Ecto neural progenitor cell (in vitro differentiated cells): ENCODE measurements at places on chromosomes 1 and 21.

- no peak for DNase-seq
Measured at GRCh38 chr1:1253314-1253713, 6.8 kb upstream of the C1QTNF12 start.

DNA sequence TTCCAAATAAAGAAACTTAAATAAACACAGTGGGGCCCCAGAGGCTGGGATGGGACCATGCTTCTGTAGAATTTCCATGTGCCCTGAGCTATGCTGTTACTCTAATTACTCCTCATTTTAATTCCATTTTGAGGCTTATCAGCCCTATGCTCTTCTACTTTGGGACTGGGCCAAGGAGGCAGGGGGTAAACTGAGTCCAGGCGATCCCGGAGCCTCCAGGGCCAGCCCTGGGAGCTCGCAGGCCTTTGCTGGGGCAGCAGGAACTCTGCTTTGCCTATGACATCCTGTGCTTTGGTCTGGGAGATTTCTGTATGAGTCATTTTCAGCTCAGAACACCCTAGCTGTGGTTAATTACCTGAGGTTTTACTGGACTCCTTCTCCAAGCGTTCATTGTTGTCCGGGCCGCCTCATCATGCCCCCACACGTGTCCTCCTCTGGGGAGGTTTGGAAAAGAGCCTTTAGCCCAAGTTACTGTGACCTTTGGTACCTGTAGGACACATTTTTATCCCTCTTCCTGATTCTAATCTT, 95.7 kb downstream of the RHOU start:
- DNase-seq = no peak

- no peak for DNase-seq
Measured at GRCh38 chr1:99481391-99481996, 164.4 kb upstream of the PALMD start.

- DNase-seq = no peak
Measured at GRCh38 chr1:39675220-39675619, 3.3 kb upstream of the NT5C1A start.

- DNase-seq = no peak
Measured at GRCh38 chr1:177940682-177941081, 29.2 kb downstream of the SEC16B start.

DNA sequence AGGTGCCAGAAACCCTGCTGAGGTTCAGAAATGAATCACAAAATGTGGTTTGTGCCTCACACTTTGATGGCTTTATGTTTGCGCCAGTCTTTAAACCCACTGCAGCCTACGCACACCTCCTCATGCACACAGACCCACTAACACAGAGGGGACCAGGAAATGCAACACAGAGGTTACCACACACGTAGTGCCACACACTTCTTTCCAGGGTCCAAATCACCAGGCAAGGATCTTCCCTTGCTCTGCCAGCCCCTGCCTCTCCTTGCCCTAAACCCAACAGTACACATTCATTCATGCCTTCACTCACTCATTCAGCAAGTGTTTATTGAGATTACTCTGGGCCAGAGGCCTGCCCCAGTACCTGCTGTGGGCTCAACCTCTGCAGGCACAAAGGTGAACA, 17.5 kb downstream of the MAB21L3 start:
- no peak for DNase-seq

GRCh38 chr21:46092026-46092764, 5.7 kb upstream of the COL6A2 start:
- DNase-seq = no peak

DNA sequence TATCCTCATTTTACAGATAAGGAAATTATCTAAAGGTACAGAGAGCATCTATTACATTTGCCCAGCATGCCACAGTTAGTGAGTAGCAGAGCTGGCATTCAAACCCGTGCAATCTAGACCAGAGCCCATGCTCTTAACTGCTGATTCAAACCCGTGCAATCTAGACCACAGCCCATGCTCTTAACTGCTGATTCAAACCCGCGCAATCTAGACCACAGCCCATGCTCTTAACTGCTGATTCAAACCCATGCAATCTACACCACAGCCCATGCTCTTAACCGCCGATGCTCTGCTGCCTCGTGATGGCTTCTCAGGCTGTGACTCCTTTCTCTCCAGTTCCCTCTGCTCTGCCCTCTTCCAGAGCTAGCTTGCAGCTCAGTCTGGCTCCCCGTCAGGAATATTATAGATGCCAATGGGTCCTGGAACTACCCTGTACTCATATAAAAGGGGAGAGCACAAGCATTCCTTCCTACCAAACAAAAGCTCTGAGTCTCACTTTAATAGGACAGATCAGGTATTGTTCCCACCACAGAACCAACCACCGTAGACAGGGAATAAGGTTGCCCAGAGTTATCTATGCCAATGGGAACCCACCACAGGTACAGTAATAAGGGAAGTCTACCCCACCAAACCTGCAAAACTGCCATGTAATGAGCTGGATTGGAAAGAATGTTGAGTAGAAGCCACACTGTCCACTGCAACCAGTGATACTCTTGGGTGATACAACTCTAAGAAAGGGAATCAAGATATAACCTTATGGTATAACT, 78.4 kb downstream of the SMYD3 start:
- no peak for DNase-seq

GRCh38 chr1:55617288-55617982, 402.3 kb upstream of the USP24 start:
- no peak for DNase-seq

GRCh38 chr21:42539342-42539741, 25.7 kb downstream of the SLC37A1 start:
- no peak for DNase-seq

DNA sequence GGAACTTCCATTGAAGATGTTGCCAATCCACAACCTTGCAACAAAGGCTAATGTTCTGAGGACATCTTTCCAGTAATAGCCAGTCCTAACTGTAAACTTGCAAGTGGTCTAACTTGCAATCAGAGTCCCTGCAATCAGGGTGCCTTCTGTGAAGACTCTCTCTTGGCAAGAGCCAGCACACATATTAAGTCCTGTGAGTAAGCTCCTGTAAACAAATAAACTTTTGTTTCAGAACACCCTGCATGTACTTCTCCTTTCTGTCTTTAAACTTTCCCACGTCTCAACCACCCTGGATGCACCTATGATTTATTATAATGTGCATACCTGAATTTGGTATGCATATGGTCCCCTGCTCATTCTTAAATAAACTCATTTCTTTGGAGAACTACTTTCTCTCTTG, 9.1 kb downstream of the GBP7 start:
- DNase-seq = no peak

GRCh38 chr1:204980840-204981405, 62.1 kb upstream of the CNTN2 start:
- DNase-seq = no peak

- no peak for DNase-seq
Measured at GRCh38 chr1:7932524-7933138, 8.0 kb downstream of the TNFRSF9 start.

DNA sequence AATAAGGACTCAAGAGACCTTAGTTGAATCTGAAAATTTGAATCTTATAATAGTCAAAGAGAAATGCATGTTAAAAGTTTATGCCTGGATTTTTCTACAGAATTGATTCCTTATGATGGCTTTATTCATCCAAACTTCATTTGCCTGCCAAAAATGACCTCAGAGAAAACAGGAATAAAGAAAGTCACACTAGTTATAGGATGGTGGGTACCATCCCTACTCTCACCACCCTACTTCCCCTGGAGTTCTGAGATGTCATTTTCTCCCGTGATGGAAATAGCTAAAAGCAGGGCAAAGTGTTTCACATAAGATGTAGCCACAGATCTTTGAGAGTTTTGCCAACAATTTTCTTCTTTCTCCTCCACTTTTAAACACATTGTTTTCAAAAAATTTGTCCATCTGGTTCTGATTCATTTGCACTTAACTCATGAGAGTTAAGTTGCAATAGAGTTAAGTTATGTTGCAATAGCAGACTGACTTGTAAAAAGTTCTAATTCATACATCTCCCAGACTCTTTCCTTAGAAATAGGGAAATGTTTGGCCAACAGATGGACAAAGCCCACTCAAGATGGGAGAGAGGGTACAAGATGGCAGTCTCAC, 384.6 kb downstream of the PLPP3 start:
- no peak for DNase-seq

DNA sequence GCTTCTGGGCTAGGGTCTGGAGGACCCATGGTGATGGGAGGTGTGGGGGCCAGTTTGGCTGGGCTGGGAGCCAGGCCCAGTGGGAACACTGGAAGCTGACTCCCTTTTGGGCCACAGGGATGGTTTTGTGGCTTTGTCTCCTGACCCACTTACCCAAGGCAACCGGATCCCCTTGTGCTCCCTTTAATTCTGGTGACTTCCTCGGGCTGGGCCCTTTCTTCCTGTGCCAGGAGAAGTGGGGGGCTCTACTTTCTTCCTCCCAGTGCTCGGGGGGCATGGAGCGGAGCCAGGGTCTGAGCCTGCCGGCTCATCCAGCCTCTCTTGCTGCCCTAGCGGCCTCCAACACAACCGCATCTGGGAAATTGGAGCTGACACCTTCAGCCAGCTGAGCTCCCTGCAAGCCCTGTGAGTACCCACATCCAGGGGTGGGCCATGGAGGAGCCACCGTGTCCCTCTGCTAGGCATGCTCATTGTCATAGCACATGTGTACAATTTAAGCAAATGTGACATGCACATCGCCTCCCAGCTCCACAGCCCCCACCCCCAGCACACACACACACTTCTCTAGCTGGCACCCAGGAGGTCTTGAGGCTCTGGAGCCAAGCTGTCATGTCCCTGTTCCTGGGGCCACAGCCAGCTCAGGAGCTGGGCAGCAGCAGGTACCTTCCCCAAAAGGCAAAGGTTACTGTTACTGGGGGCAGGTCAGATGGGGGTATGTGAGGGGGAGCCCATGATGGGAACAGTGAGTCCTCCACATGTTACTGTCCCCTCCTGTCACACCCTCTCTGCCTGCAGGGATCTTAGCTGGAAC, 35.0 kb downstream of the UBE2T start:
- no peak for DNase-seq

DNA sequence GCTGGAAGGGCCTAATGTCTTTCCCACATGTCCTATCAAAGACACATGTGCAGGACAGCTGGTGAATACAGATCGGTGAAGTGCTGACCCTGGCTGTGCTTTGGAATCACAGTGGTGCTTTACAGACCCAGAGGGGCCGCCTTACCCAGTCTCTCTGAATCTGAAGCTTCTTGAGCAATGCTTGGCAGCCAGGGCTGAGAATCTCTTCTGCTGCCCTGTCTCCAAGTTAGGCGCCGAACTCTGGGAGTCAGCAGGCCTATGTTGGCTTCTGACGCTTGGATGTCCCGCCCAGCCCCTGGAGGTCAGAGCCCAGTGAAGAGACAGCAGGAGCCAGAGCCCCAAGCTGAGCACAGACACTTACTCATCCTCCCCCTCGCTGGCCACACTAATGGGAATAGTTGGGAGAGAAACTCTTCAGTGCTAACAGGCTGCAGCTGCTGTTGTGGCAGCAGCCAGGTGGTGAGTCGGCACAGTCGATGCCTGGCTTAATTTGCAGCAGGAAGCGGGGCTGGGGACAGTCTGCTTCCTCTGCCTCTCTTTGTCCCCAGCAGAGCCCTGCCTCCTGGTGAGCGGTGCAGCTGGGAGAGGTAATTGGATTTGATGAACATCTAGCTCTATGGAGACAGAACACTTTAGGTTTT, 68.1 kb downstream of the URB2 start:
- DNase-seq = peak; percentile 59

DNA sequence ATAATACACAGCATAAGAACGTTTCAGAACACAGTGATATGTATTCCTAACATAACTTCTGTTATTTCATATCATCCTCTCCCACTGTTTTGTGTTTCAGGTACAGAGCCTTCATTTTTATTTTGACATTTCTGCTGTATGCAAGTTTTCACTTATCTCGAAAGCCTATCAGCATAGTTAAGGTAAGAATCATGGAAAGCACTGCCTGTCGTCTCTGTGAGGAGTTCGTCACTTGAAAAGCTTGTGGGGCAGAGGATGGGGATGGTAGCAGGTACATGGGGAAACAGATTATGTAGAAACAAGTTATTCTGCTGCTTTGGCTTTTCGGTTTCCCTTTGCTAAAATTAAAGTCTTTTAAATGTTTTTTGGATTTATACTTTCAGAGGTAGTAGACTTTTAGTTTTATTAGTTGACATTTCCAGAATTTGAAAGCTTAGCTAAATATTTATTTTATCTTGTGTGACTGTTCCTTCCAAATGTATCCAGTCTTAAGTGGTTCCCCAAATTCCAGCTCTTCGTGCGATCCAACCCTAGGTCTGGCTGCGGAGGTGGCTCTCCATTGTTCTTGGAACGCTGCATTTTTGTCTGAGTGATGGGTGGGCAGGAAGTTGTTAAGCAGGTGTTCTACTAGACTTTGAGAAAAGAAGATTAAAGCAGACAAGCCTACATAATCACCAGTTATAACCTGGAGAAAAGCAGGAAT, 12.2 kb downstream of the SLC37A1 start:
- no peak for DNase-seq

- DNase-seq = no peak
Measured at GRCh38 chr21:29433366-29434059, 134.8 kb downstream of the BACH1 start.

- no peak for DNase-seq
Measured at GRCh38 chr1:6007318-6008083, 15.3 kb upstream of the NPHP4 start.

DNA sequence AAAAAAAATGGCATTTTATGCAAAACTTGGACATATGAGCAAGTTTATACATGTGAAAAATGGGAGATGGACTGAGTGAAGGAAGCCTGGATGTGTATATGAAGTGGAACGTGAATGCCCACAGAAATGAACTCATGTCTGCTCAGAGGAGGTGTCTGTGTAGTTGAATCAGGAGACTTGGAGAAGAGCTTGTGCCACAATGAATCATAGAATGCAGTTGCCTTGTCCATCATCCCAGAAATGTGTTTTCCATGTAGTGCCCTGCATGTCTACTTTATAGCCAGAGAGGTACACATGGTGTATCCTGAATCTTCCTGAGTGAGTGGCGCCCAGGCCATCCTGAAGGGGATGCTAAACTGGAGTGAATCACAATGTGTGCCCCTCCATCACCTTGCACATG, 2.6 kb upstream of the ILDR2 start:
- no peak for DNase-seq

GRCh38 chr1:203308328-203308922, 3.1 kb downstream of the BTG2 start:
- no peak for DNase-seq
